ENCODE measurements at places on chromosomes 3 and 15. TPM values are rescaled to one million over a fixed set of nuclear protein-coding genes. Genes with fewer than 3 reads are reported as not detected.

GRCh38 chr15:90075420-90076289 is 26.6 kb downstream of the IDH2 start:
- no peak for DNase-seq

GRCh38 chr15:75062706-75063105 is 39.3 kb downstream of the PPCDC start:
- no peak for DNase-seq

DNA sequence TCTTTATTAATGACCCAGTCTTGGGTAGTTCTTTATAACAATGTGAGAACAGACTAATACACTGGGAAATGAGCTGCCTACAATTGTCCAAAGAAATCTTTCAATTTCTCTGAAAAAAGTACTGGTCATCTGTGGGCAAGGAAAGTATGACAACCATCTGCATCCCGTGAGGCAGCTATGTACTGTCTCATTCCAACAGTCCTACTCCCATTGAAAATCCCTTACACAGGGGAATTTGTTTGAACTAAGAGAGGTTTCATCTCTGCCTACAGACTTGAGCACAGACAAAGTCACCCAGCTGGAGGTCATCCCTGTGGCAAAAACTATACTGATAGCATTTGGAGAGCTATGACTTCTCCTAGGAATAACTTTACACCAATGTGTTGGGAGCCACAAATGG is 27.1 kb downstream of the SHC4 start:
- no peak for DNase-seq

GRCh38 chr3:105367063-105367405 is 325 bp downstream of the ALCAM start:
- DNase-seq: peak; percentile 14

DNA sequence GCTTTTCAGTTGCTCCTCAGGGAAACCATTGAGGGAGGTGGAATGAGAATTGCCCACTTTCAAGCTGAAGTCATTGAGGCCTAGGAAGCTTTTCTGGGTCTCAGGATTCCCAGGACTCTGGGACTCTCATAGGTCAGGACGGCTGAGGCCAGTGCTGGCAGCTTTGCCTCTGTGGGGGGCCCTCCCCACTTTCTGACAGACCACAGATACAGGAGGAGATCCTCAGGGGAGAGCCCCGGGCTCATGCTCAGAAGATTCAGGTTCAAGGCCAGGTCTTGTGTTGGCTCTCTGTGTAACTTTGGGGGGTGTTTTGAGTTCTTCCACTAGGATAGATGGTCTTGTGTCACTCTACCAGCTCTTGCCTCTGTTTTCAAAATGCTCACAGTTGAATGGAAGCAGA is 50.0 kb downstream of the SMAD6 start:
- no peak for DNase-seq

- DNase-seq: no peak
Measured at GRCh38 chr3:15983232-15983631, 185.5 kb upstream of the ANKRD28 start.

DNA sequence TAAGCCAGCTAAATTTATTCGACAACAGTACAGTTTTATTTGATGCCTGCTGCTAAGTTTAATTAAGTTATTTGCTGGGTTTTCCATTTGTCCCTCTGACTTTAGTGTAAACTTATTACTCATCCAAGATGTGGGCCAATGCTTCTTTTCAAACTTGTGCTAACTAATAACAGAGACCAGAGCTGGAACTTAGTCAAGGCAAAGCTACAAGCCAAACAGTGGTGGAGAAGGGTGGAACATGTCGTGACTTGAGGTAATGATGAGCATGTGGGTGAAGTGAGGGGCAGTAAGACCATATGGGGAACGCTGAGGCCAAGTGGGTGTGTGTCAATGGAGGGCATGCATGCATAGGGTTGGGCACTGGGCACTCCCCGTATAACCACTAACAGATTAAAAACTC is 63.9 kb downstream of the NMD3 start:
- no peak for DNase-seq

DNA sequence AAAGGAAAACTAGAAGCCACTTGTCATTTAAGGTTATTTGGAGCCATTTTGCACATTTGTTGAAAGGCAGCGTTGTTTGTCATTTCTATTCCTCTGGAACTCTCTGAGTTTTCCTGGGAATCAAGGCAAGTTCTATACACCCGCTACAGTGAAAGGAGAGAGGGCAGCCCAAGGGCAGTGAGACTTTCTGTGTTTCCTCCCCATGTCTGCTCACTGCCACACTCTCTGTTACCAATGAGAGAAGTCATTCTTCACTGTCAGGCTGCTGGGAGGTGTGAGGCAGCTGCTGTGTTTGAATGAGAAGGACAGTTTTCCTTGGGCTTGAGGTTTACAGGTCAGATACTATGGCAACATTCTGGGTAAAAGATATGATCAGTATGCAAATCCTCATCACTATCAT is 36.0 kb downstream of the ATP13A5 start:
- DNase-seq: no peak

- peak; percentile 5 for DNase-seq
Measured at GRCh38 chr15:23035964-23036566, 3.3 kb downstream of the TUBGCP5 start.

DNA sequence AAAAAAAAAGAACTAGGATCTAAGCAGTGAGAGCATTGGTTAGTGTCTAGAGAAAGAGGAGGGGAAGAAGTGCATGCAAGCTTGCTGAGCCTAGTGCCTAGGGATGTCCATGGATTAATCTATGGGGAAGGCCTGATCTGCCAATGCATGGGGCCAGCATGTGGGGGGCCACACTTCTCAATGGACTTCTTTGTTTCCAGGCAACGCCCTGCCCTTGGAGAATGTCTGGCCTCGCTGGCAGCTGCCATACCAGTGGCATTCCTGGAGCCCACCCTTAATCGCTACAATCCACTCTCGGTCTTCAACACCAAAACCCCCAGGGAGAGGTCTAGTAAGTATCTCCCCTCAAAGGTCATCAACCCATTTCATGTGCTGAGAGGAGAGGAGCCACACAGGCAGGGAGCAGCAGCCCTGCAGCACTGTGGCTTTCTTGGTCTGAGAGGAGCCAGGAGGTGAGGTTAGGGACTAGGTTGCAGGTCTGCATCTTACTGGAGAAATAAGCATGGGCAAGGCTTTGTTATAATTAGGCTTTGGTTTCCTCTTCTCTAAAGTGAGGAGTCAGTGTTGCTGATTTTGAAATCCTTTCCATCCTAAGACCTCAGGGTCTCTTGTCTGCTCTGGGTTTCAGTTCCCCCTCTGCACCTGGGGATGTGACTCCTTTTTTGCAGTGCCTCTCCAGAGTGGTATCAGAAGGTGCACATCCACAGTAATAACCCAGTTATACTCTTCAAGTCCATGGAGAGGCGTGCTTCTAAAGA is 188.1 kb upstream of the CHRM5 start:
- no peak for DNase-seq

DNA sequence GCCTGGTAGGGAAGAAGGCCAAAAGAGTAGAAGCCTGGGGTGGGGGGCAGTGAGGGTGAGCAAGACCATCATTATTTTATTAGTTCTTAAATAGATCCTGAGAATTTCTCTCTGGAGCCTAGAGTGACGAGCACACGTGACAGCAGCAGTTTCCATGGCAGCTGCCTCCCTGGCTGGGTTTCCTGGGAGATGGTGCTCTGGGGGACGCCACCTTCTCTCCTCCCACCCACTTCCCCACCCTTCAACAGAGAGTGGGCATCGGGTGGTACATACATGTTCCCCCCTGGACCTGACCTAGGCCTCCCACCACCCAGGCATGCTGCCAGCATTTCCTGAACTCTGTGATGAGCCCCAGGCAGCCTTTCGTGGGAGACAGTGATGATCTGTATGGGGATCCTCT is 12.9 kb downstream of the CELF6 start:
- no peak for DNase-seq

Gene SPATA12
- not detected for polyA plus RNA-seq

Gene ZNF80
- not detected for polyA plus RNA-seq

Gene SMCO1
- polyA plus RNA-seq: not detected

Gene WNT5A
- 43.3 TPM for polyA plus RNA-seq

Gene EAF2
- 7.8 TPM for polyA plus RNA-seq

Gene IQCF6
- not detected for polyA plus RNA-seq

Measured in left renal cortex interstitium (tissue), 4 donors.